ENCODE measurements at places on chromosomes 7 and 10.

- DNase-seq, result no peak
Measured at GRCh38 chr10:123272171-123272570, 118.0 kb downstream of the BUB3 start.

- DNase-seq, result no peak
Measured at GRCh38 chr10:83764666-83765065, 374.6 kb upstream of the GHITM start.

DNA sequence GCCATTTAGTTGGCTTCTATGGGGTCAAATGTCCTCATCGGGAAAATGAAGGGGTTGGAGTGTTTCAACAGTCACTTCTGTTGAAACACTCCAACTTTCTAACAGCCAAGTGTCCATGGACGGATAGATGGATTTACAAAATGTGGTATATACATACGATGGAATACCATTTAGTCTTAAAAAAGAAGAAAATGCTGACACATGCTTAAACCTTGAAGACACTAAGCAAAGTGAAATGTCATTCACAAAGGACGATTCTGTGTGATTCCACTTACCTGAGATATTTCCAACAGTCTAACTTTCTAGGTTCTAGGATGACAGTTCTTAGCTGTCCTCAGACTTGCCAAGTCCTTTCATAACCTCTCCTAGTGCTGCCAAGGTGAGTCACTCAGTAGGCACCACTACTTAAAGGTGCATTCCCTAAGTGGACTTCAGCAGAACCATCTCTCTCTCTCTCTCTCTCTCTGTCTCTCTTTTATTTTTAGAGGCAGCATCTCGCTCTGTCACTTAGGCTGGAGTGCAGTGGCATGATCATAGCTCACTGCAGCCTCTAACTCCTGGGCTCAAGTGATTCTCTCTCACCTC lies 69.0 kb downstream of the DENND2A start:
- DNase-seq, result no peak

GRCh38 chr10:99429517-99430095 lies 818 bp downstream of the GOT1 start:
- no peak for DNase-seq

- no peak for DNase-seq
Measured at GRCh38 chr7:89966067-89966664, 188.1 kb upstream of the STEAP1 start.

DNA sequence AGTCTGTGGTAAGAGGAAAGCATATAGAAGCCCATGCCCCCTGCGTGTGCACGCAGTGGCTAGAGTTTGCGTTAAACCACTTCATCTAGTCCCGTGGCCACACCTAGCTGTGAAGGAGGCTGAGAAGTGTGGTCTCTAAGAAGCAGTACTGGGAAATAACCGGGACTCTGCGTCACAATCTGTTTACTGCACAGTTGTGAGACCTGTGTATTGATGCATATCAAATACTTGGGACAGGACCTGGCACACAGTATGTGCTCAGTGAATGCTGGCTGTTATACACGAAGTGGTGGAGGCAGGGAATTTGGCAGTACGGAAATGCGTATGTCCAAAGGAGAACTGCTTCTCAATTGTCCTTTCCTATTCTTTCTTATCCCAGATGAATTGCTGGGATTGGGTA lies 149.5 kb downstream of the ARHGAP21 start:
- DNase-seq, result no peak
